Activated T-cell treated with anti-CD3 and anti-CD28 coated beads, Interleukin-2, amount 50 U/mL, for 24 hours (primary cell): ENCODE measurements at places on chromosomes 7 and 10.

- DNase-seq = no peak
Measured at GRCh38 chr10:5458425-5458824, 40.9 kb downstream of the CALML5 start.

- DNase-seq = no peak
Measured at GRCh38 chr7:94449151-94449725, 54.5 kb downstream of the COL1A2 start.

DNA sequence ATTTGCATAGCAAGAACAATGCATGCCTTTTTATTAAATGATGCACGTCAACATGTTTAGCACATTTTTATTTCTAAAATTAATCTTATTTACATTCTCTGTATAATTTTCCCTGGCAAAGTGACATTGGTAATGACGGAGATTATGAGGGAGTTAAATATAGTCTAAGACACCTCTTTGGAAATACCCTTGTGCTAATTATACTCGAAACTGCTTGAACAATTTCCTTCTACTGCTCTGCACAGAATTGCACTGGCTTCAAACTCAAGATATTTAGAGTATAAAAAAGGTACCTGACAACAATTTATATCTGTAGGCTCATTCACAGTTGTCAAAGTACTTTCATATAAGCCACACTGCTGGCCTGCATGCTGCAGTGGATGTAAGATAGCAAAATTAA is 602.7 kb downstream of the NXPH1 start:
- DNase-seq = no peak

DNA sequence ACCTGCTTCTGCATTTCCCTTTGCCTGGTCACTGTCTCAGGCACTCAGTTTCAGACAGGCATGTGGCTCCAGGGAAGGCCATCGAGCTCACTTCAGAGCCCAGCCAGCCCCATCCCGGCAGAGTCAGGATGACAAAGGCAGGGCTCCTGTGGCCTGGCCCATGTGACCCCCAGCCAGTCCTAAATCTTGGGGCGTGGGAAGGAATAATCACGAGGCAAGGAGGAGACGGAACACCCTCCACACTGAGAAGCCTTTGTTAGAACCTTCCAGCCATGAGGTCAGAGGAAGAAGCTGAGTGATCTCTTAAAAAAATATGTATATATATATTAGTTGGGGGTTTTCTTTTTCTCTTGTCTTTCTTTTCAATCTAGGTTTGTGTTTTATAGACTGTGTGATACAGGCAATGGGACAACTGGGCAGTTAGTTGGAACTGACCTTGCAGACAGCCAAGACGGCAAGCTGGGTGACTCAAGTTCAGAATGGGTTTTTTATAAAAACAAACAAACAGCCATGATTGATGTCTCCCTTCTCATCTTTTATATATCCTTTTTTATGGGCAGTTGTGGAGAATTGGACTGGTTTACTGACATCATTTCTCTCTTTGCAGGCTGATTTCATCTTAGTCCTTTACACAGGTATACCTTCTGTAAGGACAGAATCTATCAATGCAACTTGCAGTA is 60.8 kb downstream of the CHN2 start:
- DNase-seq = no peak

- DNase-seq = no peak
Measured at GRCh38 chr7:105454095-105454747, 65.5 kb upstream of the SRPK2 start.

- DNase-seq = no peak
Measured at GRCh38 chr10:3228629-3228945, 56.0 kb upstream of the PITRM1 start.

DNA sequence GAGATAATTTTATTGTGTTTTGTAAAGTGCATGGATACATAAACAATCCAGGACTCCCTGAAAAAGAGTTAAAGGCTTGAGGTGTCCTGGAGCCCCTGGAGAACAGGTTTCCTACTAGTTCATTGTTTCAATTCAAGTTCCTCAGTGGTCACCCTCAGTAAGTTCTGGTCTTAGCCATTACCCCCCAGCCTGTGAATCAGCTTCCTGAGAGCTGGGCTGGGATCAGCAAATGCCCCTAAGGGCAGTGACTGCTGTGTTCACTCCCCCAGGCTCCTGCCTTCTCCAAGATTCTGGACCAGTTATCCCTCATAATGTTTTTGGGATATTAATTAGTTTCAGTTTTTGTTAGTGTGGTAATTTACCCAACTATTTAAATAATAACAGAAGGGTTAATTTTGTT is 151.6 kb upstream of the PRSS58 start:
- DNase-seq = no peak

GRCh38 chr10:60491162-60491561 is 101.5 kb upstream of the ANK3 start:
- DNase-seq = no peak

DNA sequence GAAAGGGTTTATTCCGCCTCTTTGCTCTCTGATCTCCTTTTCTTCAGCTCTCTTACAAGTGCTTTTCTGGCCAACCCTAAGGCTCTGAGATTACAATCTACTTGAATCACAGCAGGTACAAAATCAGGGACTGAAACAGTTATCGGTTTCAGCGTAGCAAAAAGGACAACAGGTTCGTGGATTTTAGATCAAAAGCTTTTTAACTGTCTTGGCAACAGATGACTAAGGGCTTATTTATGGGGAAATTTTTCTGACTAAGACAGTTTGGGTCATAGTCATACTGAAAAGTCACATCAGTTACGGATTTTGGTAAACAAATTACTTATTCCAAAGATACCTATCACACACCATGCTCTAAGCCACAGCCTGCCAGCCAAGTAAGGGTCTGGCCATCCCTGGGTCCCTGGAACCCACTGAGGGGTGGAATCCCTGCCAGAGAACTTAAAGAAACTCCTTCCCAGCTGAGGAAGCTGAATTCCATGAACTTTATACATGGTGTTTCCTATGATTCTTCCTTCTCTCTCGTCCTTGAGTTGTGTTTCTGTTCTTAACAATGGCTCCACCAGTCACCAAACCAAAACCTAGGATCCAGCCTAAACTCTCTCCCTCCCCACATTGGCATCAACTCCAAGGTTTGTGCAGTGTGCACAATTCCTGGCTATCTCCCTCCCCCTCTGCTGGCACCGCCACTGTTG is 169.3 kb downstream of the FAM107B start:
- no peak for DNase-seq
